Activated T-cell treated with anti-CD3 and anti-CD28 coated beads for 1 hour (primary cell): ENCODE measurements at places on chromosomes 4 and X.

DNA sequence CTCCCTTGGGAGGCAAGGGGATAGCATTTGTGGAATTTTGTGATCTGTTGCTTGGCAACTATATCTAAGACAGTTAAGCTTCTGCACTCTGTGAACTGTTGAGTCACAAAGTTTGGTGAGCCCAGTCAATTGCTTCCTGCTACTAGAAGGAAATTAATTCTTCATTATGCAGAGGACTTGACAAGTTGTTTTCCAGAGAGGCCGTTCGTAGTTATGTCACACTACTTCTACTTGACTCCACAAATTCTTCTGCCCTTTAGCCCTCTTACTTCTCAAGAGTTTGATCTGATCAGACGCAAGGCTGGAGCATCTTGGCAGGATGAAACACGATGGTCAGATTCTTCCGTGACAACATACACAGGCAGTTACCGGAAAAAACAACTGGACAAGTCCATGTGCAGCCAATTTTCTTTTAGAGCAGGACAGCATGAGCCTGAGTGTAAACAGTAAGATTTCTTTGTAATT lies at the start of gene C4orf51:
C4orf51 (plus strand) TSS at position 156 of the 465 bp plus-strand sequence; CDS start at position 214, 58 bp downstream.
- DNase-seq = no peak

- no peak for DNase-seq
These were observed 8.9 kb upstream of the NAP1L5 start for GRCh38 chr4:88706574-88706973.

DNA sequence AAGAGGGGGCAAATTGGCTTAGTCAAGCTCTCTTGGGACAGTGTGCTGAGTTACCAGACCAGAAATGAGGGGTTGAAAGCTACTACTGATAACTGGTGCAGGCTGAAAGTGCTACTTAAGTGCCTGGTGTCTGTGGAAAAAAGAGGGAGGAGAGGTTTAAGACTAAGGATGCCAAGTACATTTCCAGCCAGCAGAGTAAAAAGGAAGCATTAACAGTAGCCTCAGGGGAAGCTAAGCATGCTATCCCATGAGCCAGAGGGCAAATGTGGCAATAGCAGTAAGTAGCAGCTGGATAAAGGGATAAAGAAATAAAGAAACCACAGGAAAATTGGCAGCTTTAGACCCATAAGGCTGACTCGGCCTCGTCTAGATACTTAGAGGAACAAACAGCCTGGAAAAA lies 196.3 kb upstream of the MAB21L2 start:
- no peak for DNase-seq

GRCh38 chrX:17642891-17643290 lies 94.4 kb upstream of the SCML1 start:
- no peak for DNase-seq

DNA sequence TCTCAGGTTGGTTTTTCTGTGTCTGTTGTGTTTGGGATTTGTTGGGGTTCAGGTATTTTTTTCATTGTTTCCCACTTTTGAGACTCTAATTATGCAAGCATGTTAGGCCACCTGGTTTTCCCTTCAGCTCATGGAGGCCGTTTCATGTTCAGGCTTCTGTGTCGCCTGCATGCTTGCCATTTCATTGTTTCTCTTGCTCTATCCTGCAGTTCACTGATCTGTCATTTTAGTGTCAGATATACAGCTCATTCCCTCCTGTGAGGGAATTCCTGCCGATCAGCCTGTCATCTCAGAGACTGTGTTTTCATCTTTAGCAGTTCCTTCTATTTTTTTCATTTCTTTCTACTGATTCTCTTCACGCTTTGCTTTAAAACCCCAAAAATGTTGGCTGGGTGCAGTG lies 49.4 kb upstream of the HGFAC start:
- no peak for DNase-seq

DNA sequence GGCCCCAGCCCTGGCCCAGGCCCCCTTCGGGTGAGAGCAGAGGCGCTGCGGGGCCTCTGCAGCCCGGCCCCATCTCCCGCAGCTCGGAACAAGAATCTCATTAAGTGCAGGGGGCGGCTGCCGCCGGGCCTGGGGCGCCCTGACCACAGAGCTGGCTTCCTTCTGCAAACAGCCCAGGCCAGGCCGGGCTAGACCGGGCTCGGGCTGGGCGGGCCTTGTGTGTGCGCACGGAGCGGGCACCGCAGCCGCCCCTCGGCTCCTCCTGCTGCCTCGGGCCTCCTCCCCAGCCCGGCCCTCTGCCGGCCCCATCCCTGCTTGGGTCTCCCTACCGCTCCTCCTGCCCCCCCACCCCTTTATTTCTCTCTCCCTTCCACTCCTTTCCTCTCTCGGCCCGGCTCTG lies 83.3 kb downstream of the EFNB1 start:
- no peak for DNase-seq

GRCh38 chrX:34813618-34814017 lies 129.0 kb upstream of the FAM47B start:
- no peak for DNase-seq
